ENCODE measurements at places on chromosomes 6 and 20.

DNA sequence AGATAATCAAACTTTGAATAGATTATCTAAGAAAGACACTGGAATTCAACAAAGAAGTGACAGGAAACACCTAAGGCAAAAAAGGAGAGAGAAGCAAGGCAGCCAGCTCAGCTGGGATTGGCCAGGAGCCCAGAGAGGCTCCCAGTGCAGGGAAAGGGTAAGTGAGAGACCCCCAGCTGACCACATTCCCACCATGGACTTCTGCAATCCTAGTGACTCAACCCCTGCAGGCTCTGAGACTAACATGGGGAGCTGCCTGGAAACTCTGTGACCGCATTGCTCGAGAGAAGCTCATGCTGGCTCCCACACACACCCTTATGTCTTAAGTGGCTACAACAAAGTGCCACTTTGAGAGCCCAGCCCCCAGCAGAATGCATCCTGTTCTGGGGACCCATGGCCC, 215.1 kb downstream of the PACRG start:
- DNase-seq = no peak

- DNase-seq = no peak
Observed at GRCh38 chr6:130620338-130620781, 206.8 kb upstream of the SMLR1 start.

GRCh38 chr6:82017773-82018172, 229.8 kb downstream of the IBTK start:
- DNase-seq = no peak

DNA sequence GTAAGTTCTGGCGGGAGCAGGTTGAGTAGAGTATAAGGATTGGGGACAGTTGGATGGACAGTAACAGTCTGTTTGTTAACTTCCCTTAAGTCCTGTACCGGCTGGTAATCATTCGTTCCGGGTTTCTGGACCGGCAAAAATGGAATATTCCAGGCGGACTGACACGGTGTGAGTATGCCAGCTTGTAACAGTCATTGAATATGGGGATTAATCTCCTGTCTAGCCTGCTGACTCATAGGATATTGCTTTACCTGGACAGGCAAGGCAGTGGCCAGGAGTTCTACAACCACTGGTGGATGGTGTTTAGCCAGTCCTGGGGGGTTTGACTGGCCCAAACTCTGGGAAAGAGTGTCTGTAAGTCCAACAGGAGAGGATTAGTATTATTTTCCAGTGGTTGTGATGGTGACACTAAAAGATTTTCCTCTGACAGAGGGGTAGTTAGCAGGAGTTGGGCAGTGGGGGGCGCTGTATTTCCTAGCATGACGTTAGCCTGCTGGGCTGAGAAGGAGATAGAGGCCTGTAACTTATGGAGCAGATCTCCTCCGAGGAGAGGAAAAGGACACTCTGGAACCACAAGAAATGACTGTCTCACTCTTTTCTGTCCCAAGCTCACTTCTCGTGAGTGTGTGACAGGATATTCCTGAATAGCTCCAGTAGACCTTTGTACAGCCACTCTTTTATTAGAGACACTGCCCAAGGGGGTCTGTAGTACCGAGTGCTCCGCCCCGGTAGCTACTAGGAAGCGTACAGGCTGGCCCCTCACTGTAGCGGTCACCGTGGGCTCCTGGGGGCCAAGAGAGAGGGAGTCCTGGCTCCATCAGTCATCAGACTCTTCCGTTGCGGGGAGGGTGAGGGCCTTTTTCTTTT, 152.2 kb downstream of the TRIM27 start:
- DNase-seq = no peak

DNA sequence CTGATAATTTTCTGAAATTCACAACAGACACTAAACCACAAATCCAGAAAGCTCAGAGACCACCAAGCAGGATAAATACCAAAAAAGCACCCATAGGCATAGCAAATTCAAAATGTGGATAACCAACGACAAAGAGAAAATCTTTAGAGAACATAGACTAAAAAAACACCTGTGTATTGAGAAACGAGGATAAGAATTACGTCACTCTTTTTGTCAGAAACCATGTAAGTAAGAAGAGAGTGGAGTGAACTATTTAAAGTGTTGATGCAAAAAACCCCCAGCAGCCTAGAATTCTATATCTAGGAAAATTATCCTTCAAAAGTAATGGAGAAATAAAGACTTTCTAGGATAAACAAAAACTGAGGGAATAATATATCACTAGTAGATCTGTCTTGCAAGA, 126.9 kb upstream of the SCGN start:
- no peak for DNase-seq

GRCh38 chr20:55097621-55098020, 622.2 kb downstream of the DOK5 start:
- DNase-seq = no peak

- DNase-seq = no peak
Observed at GRCh38 chr6:46637145-46637544, 15.5 kb downstream of the CYP39A1 start.

DNA sequence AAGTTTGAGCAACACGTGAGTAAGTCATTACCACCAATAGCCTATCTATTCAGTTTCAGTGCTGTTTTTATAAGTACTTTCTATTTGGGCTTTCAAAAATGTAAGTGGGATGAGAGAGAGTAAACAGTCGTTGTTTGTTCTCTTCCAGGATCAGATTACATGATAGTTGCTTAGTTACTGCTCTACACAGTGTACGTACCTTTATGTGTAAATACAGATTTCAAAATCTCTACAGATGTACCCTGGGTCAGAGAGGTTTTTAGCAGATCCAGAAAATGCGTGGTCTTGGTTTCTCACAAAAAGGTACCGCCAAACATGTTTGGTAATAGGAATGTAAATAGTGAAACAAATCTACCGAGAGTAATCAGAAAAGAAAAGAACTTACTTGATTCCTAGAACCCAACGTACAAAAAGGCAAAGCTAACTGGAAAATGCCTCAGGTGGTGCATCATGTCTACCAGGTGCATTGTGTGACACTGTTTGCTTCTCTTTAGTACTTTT, 421.1 kb downstream of the BCKDHB start:
- no peak for DNase-seq

DNA sequence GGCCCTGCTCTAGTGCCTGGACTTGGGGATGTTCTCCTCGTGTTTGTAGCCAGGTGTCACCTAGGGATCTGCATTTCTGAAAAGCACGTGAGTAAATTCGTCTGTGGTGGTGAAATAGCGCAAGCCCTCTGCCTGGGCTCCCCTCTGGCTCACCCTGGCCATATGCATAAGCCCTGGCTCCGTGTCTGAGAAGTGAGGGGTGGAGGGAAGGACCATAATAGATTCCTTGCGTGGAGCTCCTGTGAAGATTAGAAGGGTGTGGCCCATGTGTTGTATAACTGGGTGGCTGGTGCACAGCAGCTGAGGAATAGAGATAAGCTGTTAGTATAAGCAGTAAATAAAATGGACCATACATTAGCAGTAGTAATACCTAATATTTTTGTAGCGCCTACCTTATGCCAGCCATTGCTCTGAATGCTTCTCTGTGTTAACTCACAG, 4.8 kb downstream of the BCAS1 start:
- no peak for DNase-seq

- no peak for DNase-seq
Observed at GRCh38 chr6:15810618-15811017, 147.8 kb upstream of the DTNBP1 start.

DNA sequence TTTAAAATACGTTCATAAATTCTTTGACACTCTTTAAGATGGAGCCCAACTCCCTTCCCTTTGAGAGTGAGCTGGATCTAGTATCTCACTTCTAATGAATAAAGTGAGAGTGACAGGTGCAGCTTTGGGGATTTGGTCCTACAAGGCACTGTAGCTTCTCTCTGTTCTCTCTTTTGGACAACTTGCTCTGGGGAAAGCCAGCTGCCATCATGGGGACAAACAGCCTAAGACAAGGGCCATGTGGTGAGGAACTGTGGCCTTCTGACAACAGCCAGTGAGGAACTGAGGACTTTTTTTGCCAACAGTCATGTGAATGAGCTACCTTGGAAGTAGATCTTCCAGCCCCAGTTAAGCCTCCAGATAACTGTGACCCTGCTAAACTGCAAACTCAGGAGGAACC, 272.8 kb upstream of the AGPAT4 start:
- DNase-seq = no peak
